ENCODE measurements at places on chromosomes 13 and 19.

GRCh38 chr19:16714702-16715287 lies 4.9 kb upstream of the NWD1 start:
- peak; percentile 47 for DNase-seq

GRCh38 chr13:114076329-114077090 lies 55.9 kb downstream of the RASA3 start:
- no peak for DNase-seq

GRCh38 chr13:108361769-108362168 lies 92.3 kb downstream of the TNFSF13B start:
- DNase-seq: no peak

DNA sequence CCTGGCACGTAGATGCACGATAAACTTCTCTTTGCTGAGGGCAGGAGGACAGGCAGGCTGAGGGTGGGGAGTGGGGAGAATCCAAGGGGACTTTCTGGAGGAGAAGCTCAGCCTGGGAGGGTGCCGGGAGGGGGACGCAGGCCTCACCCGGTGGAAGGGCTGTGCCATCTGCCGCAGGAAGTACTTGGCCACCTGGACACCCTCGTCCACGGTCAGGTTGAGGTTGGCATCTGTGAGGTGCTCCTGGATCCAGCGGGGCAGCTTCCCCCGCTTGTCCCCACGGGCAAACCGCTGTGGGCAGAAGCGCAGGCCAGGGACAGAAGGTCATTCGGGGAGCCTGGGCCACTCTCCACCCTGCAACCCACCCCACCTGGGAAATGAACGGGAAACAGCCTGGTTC lies 11.5 kb downstream of the KLC3 start:
- no peak for DNase-seq

- DNase-seq: no peak
These were observed 86.7 kb downstream of the IRS2 start for GRCh38 chr13:109699628-109700071.

DNA sequence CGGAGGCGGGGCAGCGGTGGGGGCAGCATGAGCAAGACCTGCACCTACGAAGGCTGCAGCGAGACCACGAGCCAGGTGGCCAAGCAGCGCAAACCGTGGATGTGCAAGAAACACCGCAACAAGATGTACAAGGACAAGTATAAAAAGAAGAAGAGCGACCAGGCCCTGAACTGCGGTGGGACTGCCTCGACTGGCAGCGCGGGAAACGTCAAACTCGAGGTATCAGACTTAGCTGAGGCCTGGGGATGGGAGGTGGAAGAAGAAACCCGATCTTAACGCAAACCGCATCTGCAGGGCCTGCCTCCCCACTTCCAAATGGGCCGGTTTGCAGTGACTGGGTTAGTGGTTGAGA lies 693 bp downstream of the RFXAP start:
- DNase-seq: peak; percentile 52

DNA sequence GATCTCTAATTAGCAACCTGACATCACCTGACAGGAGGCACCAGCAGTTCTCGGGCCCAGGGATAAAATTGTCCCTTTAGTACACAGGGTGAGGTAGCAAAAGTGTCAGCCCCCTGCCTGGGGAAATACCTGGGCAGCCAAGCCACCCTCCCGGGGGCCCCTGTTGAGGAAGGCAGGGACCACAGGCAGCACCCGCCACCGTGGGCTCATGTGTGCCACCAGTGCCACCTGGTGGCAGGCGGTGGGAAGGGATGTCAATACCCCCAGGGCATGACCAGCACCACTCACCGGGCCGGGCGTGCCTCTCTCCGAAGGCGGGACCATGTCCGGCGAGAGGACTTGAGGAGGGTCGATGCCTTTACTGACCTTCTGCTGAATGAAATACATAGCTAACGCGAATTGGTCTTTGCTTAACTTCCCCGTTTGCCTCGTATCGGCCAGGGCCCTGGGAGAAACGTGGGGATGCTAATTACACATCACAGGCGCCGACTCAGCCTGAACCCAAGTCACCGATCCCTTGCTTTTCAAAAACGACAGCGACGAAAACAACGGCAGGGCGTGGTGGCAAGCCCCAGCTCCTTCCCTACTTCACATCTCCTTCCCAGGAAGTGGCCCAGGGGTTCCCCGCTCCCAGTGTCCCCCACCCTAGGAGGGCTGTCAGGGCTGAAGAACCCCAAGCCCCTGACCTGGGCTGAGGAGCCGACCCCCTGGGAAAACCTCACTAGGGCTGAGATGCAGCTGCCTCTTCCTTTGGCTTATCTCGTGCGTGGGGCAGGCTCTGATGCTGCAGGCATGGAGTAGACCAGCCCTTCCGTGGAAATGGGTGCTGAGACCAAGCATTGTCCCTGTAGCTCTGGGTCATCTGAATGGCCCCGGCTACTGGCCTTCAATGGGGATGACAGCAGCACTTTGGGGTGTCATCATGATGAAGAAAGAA lies 53.8 kb downstream of the EPS15L1 start:
- peak; percentile 55 for DNase-seq

DNA sequence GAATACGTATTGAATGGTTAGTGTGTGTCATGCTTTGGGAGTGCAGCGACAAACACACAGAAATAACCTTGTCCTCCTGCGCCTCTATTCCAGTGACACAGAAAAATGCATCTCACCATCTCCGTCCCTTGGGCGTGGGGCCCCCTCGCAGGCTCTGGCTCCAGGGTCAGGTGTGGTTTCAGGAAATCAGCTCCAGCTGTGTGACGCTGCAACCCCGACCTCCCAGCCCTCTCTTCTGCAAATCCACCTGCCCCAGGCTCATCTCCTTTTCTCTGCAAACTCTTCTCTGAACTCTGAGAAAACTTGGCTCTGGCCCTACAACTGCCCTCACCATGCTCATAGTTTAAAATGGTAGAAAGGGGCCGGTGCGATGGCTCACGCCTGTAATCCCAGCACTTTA lies 51.3 kb upstream of the ZNF536 start:
- DNase-seq: no peak

DNA sequence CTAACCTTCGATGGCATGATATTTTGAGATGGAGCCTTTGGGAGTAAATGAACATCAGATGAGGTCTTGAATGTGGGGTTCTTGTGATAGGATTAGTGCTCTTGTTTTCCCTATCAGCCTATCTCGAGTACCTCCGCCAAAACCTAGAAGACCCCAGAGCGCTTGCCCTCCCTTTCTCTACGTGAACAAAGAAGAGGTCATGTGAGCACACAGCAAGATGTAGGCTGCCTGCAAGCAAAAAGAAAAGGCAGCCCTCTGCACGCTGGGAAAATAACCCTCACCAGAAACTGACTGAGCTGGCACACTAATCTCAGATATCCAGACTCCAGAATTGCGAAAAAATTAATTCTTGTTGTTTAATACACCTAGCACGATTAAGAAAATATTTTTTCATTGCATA lies 799.8 kb upstream of the SLC10A2 start:
- DNase-seq: no peak

- peak; percentile 16 for DNase-seq
These were observed 389.3 kb downstream of the SUCLA2 start for GRCh38 chr13:47611664-47612288.
